ENCODE measurements at places on chromosomes 5 and 9.

DNA sequence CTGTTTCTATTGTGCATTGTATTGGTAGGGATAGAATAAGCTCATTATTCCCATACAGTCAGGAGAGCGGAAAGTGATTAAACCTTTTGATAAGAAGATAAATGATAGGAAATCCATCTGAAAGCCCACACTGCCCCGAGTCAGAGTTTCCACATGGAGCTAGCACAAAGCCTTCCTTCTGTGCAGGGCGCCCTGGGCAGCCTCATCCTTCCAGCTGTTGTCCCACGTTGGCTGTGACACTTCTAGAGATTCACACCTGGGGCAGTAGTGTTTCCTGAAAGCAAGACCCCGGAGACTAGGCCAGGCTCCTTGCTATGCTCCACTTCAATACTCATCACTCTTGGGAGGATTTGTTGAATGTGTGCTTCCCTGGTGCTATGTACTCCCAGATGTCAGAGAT lies 172.4 kb downstream of the SEMA6A start:
- no peak for DNase-seq

DNA sequence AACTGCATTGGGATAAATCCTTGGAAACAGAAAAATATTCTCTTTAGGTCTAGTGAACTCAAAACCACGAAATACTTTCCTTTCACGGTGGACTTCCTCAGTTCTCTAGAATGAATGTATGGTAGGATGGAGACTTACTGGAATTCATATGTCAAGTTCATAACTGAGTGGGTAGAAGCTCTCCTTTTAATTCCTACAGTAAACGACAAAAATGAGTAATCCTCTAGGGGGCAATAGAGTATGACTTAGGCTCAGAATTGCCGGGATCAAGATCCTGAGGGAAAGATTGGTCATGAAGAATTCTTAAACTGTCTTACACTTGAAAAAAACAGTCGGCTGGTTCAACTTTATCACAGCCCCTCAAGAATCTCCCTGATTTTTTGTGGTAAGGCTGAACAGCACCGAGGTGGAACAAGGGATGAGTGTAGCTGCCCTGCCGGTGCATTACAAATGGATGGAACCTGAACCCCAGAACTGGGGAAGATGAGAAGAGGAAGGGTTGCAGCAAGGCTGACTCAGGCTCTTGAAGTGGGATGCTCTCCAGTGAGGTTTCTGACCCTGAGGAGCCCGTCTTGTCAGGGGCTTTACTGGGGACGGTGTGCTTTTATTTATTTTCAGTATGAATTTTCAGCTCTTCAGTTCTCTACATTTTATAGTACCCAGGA lies 14.0 kb upstream of the LOX start:
- peak; percentile 1 for DNase-seq

- DNase-seq, result no peak
Measured at GRCh38 chr9:134515026-134515821, 126.4 kb upstream of the COL5A1 start.

DNA sequence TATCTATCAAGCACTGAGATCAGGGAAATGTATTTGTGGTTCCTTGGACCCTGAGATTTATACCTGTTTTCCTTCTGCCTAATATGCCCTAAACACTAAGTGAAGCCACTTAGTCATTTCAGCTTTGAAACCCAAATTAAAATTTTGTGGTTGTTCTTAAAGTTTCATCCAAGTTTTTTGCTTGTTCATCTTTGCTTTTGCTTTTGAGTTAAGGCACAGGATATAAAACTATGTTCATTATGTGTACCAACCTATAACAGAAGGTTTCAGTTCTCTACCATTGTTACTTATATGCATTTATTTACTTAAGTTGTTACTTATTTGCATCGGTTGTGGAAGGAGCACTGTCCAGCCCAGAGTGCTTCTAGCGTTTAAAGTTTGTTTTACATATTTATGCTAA lies 382.3 kb downstream of the PTPRD start:
- DNase-seq, result no peak

DNA sequence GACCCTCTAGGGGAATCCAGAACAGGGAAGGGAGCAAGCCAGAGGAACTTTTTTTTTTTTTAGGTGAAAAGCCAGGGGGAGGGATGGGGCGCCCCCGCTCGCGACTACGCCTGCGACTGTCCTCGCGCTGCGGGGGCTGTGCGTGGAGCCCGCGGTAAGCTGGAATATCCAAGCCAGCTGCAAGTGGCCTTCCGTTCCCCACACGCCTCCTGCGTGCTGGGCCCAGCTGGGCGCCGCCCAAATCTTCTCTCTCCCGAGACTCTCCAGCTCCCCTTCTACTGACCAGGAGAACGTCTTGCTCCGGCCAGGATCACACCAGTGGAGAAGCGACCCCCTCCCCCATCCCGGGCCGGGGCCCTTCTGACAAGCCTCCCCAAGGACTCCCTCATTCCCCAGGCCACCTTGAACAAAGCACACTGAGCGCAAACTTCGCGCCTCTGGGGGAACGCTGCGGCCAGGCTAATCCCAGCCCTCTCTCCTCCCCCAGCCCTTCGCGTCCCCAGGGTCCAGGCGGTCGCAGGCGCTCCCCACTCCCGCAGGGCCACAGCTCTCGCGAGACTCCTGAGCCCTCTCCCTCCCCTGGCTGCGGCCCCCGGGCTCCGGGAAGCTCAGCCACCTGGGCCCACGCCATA lies 6.6 kb downstream of the BARX1 start:
- DNase-seq, result no peak

- DNase-seq, result no peak
Measured at GRCh38 chr9:132873403-132873802, 4.7 kb downstream of the AK8 start.

DNA sequence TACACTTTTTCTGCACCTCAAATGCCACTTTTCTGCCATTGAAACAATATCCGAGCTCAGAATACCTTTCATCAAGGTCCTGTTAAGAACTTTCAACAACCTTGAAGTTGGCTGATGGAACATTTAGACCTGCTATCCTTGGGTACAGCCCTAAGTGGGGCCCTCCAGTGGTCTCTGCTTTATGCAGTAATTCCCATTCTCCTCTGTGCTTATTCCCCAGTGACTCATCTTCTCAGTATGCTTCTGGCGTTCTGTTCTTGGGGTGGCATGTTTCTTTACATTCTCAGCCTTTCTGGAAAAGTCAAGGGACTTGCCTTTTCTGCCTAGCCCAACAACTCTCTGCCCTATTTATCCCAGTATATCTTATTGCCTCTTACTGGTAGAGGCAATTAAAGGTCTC lies 7.1 kb downstream of the ANP32B start:
- no peak for DNase-seq

DNA sequence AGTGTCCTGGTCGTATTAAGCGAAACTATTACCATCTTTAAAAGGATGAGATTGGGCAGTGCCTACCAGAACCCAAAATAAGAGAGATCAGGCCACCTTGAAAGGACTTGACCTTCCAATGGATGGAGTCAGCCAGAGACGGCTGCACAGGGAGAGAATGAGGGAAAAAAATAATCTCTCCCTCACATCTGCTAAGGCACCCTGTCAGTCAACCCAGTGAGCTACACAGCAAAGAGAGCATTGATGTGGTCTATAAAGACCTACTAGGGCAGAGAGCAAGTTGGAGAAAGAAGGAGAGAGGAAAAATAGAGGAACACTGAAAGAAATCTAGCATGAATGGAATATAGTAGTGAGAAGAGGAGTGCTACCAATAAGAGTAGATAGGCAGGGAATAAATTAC lies 68.0 kb upstream of the FTMT start:
- DNase-seq, result no peak

DNA sequence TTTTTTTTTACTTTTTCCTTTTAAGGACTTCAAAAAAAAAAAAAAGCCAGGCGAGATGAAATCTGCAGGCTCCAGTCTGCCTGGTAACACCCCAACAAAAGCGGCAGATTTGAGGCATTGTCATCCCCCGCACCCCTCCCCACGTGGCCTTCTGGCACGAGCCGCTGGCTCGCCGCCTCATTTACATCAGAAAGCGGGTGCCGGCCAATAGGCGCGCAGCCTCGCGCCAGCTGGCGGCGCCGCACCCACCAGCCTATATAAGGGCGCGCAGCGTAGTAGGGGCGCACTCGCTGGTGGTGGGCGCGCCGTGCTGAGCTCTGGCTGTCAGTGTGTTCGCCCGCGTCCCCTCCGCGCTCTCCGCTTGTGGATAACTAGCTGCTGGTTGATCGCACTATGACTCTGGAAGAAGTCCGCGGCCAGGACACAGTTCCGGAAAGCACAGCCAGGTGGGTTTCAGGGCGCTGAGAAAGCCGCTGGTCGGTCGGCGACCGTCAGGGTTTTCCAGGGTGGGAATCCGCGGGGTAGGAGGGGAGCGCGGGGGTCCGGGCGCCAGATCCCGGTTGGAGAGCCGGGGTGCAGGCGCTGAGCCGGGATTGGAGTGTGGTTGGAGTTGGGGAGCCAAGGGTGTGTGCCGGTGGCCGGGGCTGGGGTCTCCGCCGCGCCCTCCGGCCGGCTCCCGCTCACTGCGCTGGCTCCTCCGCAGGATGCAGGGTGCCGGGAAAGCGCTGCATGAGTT lies at the start of gene GADD45G:
Gene GADD45G, plus strand, starts transcription at position 284 of the 736 bp plus-strand sequence. Its CDS starts 110 bp downstream, at position 394.
- peak; percentile 92 for DNase-seq

- DNase-seq, result no peak
Measured at GRCh38 chr9:114394523-114395333, 6.9 kb upstream of the AKNA start.

- DNase-seq, result no peak
Measured at GRCh38 chr5:74767579-74767913, 497 bp downstream of the NSA2 start.

- no peak for DNase-seq
Measured at GRCh38 chr5:124199893-124200292, 546.5 kb downstream of the ZNF608 start.

GRCh38 chr9:95272830-95273229 lies 44.7 kb downstream of the FANCC start:
- DNase-seq, result no peak

DNA sequence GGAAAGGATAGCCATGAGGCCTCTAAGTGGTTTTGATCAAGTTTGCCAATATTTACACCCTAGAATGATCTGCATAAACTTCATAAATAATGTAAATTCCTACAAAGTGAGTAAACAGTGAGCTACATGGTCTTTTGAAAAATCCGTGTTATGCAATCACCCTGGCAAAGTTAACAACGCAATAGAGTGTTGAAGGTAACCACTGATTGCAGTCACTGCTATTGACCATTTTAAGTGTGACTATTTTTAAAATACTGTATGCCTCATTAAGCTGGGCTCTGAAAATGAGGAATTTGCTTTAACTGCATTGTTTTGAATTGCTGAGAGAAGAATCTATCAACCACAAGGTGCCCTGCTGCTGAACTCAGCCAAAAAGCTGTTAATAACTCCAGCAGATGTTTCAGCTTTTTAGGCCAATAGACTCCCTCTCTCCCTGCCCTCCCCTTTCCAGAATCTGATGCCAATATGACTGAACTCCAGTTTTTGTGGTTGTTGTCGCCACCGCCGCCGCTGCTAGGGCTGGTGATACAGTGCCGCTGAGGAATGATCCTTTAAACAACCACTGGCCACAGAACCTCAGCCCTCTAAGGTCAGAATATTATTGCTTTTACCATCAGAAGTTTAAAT lies 35.3 kb upstream of the SMARCA2 start:
- no peak for DNase-seq

DNA sequence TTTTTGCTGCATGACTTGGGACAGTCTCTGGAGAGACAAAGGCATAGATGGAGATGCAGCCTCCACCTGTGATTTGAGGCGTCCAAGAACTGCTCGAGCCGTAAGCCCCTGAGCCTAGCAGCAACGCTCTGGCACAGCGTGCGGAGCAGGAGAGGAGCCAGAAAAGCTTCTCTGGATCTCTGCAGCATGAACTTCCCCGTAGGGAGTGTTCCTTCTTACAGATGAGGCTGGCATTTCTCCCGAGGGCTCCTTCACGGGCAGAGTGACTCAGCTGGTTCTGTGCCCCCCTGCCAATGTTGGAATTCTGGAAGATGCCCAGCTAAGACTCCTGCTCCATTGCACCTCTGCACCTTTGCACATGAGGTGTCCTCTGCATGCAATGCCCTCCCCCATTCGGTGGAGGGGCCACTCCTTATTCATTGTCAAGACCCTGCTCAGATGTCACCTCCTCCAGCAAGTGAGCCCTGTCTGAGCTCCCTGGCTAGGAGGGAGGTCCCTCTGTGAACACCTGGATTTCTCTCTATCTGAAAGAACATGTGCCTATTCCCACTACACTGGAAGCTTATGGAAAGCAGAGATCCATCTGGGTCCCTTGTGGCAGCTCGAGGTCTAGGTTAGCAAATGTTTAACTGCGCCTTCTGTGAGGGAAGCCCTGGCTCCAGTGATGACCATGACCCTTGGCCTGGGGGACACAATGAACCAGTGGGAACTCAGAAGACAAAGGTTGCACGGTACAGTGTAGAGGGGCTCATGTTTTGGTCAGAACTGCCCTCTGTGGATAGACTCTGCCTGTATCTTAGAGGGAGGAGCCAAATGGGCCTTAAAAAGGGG lies 39.6 kb downstream of the SH3PXD2B start:
- DNase-seq, result no peak

DNA sequence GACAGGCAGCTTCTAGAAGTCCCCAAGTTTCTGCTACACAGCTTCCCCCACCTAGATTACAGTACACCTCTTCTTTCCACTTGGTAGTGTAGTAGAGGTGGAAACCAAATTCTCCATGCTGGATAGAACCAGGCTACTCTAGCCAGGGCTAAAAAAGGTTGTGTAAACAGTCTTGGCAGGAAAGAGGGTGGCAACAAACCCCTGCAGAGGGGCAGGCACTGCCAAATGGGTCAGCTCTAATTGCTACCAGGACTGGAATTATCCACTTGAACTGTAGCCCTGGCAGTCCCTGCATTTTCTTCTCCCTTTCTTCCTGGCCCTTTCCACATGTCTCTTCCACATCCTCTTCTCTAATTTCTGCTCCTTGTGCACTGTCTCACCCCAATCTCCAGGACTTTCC lies 24.8 kb downstream of the RANBP3L start:
- peak; percentile 61 for DNase-seq

DNA sequence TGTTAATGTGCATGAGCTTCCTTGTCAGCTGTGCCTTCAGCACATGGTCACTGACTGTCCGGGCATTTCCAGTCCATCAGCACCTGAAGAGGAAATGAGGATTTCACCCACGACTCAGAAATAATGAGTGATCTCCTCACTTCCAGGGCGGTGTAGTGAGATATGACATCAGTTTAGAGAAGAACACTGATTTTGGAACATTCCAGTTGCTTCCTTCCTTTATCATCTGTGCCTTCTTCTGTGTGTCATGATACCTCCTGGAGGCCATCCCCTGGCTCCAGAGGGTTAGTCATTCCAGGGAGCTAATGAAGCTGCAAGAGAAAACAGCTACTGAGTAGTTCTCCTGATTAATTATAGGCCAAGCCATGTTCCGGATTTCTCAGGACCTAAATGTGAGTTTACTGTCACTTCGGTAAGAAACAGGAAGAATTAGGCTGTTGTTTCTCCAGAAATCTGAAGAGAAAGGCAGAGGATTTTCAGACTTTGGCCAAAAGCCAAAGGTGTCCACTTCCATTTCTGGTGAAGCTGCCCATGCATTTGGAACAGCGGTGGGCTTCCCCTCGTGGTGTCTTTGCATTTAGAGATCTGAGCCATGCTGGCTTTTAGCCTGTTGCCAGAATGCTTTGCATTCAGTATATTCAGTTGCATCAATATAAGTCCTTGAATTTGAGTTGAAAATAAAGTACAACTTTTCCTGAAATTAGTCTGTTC lies 161.3 kb upstream of the OTULINL start:
- no peak for DNase-seq

GRCh38 chr9:19409401-19410194 lies 789 bp downstream of the ACER2 start:
- DNase-seq, result peak; percentile 46
